ENCODE measurements at places on chromosomes 7 and 10. TPM values are rescaled to one million over a fixed set of nuclear protein-coding genes. Genes with fewer than 3 reads are reported as not detected.

- no peak overlapping the region for H3K27ac ChIP-seq
- H3K36me3 ChIP-seq: no peaks in the 10 kb centered on the region
- DNase-seq: peak; percentile 7
- H3K4me1 ChIP-seq: no peaks in the 10 kb centered on the region
- peaks cover 3% of the 10 kb centered on the region for H3K27me3 ChIP-seq
Observed at GRCh38 chr7:82438521-82438920, 5.1 kb downstream of the CACNA2D1 start.

COL1A2 gene
- 5,114 TPM for total RNA-seq

DNA sequence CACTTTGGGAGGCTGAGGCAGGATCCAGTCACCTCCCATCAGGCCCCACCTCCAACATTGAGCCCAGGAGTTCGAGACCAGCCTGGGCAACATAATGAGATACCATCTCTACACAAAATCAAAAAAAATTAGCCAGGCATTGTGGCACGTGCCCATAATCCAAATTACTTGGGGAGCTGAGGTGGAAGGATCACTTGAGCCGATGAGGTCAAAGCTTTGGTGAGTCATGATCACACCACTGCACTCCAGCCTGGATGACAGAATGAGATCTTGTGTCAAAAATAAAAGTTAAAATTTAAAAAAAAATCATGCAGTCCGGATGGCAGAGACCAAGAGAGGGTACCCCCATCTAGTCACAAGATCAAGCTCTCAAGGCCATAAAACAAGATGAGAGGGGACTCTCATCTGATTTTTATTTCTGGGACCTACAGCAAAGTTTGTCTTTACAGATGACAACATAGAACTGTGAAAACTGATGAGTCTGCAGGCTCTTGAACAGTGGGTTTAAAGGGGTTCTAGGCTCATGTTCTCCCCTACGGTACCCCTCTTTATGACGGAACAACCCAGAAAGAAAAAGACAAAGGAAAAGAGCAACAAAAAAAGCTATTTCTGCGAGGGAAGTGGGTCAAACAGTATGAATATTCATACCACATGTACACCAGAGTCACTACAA, 28.9 kb upstream of the CREB3L2 start:
- no peaks in the 10 kb centered on the region for H3K27me3 ChIP-seq
- H3K4me3 ChIP-seq: no peak overlapping the region
- no peak overlapping the region for H3K27ac ChIP-seq

- H3K4me1 ChIP-seq: peaks cover 11% of the 10 kb centered on the region
- no peaks in the 10 kb centered on the region for H3K27me3 ChIP-seq
- no peaks in the 10 kb centered on the region for H3K36me3 ChIP-seq
- no peak overlapping the region for H3K4me3 ChIP-seq
- H3K27ac ChIP-seq: peak overlapping the region; percentile 65
Observed at GRCh38 chr7:116232920-116233319, 22.6 kb downstream of the TES start.

DNA sequence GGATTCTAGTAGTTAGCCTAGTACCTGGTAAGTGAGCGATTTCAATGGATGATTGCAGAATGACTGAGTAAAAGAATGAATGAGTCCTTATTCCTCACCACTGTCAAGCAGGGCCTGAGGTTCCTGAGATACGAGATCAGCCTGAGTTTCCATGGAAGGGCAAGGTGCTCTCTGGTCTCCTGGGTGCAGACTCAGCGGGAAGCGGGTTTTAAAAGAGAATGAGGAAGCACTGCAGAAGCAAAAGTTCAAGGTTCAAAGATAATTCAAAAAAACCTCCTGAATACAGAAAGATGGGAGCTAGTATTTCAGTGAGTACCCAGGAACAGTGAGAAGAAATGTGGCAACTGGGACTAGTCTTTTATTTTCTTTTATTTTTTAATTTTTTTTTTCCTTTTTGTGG, 4.3 kb downstream of the ZNF3 start:
- H3K4me1 ChIP-seq: peaks cover 19% of the 10 kb centered on the region
- no peak overlapping the region for H3K27ac ChIP-seq

DNA sequence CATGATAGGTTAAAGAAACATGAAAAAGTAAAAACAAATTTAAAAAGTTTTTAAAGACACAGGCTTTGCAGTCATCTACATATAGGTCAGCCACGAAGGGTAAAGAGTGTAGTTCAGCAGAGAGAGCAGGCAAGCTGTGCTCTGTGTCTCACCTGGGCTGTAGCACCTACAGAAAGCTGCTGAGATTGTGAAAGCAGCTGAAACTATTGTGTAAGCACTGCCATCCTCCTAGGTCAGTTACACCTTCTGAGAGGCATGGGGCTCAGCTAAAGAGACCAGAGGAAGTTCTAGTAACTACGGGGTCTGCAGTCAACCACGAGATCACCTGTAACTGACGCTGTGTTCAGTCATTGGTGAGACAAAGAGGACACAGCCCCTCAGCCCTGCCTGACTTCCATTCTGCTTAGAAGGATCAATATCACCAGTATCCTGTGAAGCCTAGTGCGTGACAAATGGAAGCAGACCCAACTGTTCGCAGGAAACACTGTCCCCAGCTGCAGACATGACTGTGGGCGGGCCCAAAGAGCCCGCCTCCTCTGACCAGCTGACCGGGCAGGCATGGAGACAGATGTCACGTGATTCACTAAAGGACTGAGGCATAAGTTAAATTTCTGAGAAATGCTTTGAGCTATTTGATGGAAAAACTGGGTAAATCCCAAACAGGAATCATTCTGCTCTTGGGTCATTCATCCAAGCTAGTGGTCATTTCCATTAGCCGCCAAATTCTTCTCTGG, 87.9 kb downstream of the EBF3 start:
- no peak overlapping the region for H3K4me3 ChIP-seq
- no peak for DNase-seq
- no peak overlapping the region for H3K27ac ChIP-seq
- H3K4me1 ChIP-seq: peaks cover 13% of the 10 kb centered on the region
- H3K36me3 ChIP-seq: peaks cover 51% of the 10 kb centered on the region

GRCh38 chr10:15141136-15142054, 27.1 kb downstream of the NMT2 start:
- no peak overlapping the region for H3K27ac ChIP-seq
- no peak overlapping the region for H3K4me3 ChIP-seq

GPR85 gene
- total RNA-seq: 1.2 TPM

TWIST1 gene
- 8.3 TPM for total RNA-seq

DNA sequence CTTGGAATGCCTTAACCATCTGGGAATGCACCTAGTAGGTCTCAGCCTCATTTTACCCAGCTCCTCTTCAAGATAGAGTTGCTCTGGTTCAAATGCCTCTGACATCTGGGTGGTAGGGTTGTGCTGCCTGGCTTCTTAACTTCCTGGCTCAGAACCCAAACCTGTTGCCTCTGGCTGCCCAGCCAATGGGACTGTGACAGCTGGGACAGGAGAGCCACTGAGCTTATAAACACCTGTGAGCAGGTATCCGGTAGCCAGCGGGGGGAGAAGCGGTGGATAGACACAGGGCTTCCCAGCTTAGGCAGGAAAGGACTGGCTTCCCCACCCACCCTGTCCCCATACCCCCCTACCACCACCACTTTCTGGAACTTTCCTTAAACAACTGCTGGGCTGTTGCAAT, 115.8 kb upstream of the CARD11 start:
- H3K36me3 ChIP-seq: no peaks in the 10 kb centered on the region
- no peak for DNase-seq
- peaks cover 10% of the 10 kb centered on the region for H3K27me3 ChIP-seq
- H3K4me1 ChIP-seq: peaks cover 14% of the 10 kb centered on the region
- H3K4me3 ChIP-seq: no peak overlapping the region

CCL24 gene
- 0.13 TPM for total RNA-seq

Measured in muscle of leg (tissue), 16 donors.